ENCODE measurements at places on chromosomes 3 and 15. TPM values are rescaled to one million over a fixed set of nuclear protein-coding genes. Genes with fewer than 3 reads are reported as not detected.
A peak's percentile ranks its signal among the peaks of the same experiment; 100 is the strongest.

The MASP1 gene
- 129 TPM for total RNA-seq

The TEX55 gene
- total RNA-seq = not detected

The GOLGA8T gene
- total RNA-seq = 0.65 TPM

The CSPG4 gene
- 7.8 TPM for total RNA-seq

The ARPP21 gene
- not detected for total RNA-seq

The TGM5 gene
- total RNA-seq = not detected

The CCRL2 gene
- 1.2 TPM for total RNA-seq

The GOLGA6L7 gene
- not detected for total RNA-seq

The PATL2 gene
- total RNA-seq = 3.3 TPM

The CCDC12 gene
- total RNA-seq = 26.3 TPM

The GHSR gene
- not detected for total RNA-seq

DNA sequence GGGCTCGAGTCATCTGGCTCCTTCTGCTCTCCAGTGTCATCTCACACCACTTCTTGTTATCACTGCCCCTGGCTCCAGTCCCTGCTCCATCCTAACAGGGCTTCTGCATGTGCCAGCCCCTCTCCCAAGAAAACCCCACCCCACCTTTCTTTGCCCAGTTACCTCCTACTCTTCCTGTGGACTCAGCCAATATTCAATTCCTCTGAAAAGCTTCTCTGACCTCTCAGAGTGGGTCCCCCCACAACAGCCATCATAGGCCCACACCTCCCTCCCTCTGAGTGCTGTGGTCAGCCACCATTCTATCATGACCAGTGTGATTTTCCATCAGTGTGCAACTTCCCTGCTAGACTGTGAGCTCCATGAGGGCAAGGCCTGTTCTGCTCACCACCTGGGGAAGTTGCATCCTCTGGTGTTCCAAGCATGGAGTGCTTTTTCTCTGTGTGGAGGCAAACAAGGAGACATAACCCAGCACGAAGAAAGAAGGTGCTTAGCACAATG, 71.6 kb downstream of the ADCY5 start:
- DNase-seq = no peak

GRCh38 chr3:29642393-29643033, 361.6 kb downstream of the RBMS3 start:
- DNase-seq = peak; percentile 45

DNA sequence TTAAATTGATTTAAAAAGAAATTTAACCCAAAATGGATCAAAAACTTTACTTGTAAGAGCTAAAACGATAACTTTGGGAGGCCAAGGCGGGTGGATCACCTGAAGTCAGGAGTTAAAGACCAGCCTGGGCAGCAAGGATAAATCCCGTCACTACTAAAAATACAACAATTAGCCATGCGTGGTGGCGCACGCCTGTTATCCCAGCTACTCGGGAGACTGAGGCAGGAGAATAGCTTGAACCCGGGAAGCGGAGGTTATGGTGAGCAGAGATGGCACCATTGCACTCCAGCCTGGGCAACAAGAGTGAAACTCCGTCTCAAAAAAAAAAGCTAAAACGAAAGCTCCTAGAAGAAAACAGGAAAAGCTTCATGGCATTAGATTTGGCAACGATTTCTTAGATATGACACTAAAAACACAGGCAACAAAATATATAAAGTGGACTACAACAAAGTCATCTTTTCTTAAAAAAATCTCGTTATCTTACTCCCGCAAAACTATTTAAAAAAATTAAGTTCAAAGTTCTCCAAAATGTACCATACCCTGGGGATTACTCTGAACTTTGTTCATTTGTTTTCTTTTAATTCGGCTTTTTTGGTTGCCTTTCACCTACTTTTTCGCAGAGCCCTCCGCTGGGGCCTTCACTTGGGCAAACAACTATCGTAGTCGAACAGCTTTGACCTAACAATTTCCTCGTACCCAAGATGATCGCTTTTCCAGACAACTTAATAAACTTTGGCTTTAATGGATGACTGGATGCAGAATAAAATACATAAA, 2.9 kb downstream of the HDDC3 start:
- DNase-seq = no peak

- DNase-seq = peak; percentile 74
These were observed 45.6 kb downstream of the NOX5 start for GRCh38 chr15:69060041-69060481.

DNA sequence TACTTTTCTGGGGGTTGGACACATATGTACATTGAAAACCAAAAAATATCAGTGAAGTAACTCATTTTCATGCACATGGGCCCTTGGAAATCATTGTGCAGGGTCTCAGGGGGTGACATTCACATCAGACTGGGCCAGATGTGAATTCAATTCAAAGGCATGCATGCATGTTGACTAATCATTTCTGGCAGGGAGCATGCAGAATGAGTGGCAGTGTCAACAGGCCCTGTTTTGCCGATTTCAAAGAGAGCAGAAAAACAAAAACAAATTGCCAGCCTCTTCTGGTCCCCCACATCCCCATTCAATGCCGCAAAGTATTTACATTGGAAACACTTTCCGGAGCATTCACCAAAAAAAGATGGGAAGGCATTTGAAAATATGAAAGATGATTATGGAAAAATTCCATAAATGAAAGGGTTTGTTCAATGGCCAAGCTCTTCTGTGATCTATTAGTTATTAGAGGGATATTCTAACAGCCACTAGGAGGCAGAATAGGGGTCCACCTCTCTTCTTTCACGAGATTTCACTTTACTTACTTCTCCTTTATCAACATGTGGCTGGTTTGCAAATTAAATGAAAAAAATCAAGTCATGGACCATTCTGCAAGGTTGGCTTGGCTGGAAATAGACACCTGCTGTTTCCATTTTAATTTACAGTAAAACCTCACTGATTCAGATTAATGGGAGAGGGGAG, 119.9 kb upstream of the FEZF2 start:
- no peak for DNase-seq

DNA sequence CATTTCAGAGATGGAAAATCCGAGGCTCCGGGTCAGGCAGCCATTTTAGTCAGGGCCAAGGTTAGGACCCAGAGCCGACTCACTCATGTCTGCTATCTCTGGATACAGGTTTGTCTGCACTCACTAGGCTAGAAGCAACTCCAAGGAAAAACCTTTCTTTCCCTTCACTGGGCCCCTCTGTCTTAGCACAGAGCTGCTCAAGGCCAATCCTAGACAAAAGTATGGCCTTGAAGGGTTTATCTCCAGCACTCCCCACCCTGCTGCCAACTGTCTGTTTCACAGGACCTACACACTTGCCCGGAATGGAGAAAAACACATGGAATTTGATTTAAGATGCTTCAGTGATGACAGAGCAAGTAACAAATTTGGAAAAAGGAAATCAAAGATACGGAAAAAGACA, 25.6 kb downstream of the ACAN start:
- no peak for DNase-seq

- no peak for DNase-seq
These were observed 491.5 kb upstream of the TGFBR2 start for GRCh38 chr3:30114918-30115317.

GRCh38 chr3:124559846-124560574, 170.2 kb upstream of the UMPS start:
- DNase-seq = no peak

GRCh38 chr3:62211675-62212429, 161.5 kb downstream of the FEZF2 start:
- DNase-seq = no peak

GRCh38 chr3:164927728-164928127, 150.6 kb downstream of the SI start:
- DNase-seq = no peak

DNA sequence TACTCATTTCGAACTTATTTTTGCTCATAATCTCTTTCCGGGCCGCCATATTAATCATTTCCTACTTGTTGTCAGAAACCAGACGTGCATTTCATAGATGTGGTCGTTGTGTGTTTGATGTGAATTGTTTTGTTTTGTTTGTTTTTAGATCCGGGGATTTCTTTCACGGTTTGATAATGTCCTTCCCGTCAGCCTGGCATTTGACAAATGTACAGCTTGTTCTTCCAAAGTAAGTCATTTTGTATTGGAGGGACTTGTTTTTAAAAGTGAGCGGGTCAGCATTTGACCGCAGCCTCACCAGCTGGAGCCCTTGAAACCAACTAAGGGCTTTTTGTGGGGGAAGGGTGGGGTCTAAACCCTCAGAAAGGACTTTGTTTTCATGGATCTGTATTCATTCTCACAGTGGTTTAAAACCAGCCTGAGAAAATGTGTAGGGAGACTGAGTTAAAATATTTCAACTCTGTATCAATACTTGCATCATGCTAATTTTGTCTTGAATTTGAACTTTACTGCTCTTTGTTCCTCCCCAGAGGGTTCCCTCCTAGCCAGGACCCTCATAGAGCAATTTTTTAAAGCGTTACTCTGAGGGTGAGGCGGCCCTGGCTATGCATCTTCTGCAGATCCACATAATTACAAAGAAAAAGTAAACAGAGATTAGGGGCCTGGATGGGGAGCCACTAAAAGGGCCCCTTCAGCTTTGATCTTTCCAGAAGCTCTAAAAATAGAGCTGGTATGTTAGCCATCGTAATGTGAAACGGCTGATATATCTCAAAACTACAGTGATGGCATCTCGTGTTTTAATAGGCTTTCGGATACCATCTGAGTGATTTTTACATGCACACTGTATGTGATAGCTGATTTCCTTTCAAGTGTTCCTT, 107.9 kb downstream of the ATG7 start:
- no peak for DNase-seq

DNA sequence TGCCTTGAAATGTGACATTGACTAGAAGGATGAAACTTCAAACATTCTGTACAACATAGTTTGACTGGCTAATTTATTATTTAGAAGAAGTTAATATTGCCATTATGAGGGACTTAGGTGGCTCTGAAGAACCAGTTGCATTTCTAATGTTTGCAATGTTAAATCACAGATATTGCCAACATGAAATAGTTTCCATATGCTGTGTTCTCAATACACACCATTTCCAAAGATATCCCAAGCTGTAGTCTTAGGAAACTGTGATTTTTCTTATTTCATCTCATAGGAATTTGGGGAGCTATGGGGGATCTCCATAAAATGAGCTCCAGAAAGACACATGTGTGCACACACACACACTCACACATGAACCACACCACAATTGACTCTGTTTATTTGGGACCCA, 36.3 kb downstream of the ALG1L2 start:
- no peak for DNase-seq

DNA sequence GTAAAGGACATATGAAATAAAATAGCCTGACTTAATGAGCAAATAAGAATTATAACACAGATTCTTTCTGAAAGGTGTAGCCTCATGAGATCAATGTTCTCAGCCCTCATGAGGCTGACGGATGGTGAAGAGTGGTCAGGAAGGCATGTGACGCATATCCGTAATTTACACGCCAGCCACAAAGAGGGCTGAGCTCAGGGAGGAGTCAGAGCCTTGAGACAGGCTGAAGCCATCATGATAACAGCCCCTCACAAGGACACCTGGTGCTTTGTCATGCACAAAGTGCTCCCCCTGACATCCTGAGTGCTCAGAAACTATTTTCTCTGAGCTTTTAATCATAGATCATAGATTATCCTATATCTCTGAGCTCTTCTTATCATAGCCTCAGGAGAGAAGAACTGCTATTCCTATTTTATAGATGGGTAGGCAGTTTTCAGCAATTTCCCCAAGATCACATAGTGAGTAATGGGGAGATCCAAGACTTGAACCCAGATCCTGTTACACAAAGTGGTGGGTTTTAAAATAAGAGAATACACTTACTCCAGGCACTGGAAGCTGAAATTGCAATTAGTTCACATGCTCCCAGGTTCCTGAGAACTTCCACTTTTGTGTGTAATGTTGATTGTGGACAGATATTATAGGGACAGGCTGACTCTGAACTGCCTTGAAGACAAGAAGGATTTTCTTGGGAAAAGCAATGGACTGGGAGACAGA, 267.1 kb downstream of the RPLP1 start:
- no peak for DNase-seq

GRCh38 chr15:101348643-101349042, 53.6 kb upstream of the SNRPA1 start:
- DNase-seq = no peak

GRCh38 chr3:189902230-189903186, 218.2 kb downstream of the P3H2 start:
- DNase-seq = no peak

DNA sequence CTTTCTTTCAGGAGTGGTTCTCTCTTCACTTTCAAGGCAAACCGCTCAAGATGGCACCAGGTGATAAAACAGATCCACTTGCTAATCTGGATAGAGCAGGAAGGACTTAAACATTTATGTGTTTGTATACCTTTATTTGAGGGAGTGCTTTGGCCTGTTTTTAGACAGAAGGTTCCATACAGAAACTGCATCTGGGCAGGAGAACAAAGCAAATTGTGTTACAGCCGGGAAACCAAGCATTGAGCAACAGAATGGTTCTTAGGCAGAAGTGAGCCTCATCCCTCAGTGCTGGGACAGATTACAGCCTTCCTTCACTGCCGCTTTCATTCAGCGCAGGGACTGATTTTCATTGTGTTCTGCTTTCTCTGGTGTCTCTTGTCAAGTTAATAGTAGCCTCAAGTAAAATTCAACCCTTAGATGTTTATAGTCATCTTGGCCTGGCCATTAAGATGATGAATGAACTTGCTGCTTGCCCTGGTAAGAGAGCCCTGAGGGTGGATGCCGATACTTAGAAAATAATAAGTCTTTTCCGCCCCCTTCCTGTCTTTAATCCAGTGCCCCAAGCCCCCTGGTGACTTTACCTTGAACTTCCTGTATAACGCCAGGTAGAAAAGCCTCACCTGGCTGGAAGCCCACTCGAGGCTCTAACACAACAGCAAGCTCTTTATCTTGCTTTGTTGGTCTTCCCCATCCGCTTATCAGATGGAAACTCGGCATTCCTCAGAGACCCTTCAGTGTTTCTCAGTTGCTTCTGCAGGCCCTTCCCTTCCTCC, 168.0 kb upstream of the CTDSPL start:
- DNase-seq = no peak
